ENCODE measurements at places on chromosomes 2 and 18. TPM values are rescaled to one million over a fixed set of nuclear protein-coding genes. Genes with fewer than 3 reads are reported as not detected.

- no peaks in the 10 kb centered on the region for H3K27me3 ChIP-seq
- peaks cover 36% of the 10 kb centered on the region for H3K4me1 ChIP-seq
- H3K4me3 ChIP-seq, result no peak overlapping the region
- peaks cover 23% of the 10 kb centered on the region for H3K36me3 ChIP-seq
Measured at GRCh38 chr2:39091543-39091942, 29.3 kb downstream of the SOS1 start.

DNA sequence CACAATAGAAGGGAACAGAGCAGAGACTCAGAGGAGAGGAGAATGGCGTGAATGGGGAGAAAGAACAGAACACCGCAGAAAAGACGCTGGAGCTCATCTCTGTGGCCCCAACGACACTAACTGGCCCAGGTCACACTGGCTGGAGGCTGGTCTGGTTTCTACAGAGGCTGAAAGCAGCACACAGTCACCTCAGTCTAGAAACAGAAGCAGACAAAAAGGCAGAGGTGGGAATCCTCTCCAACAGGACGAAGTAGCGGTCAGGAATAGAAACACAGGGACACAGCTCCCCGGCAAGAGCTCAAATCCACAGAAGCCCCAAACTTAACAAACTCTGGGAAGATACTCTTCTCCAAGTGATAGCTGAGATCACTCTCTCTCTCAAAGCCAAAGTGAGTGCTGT is 9.2 kb downstream of the SLC66A2 start:
- H3K4me3 ChIP-seq, result no peak overlapping the region
- no peak for DNase-seq
- H3K27me3 ChIP-seq, result no peaks in the 10 kb centered on the region
- peaks cover 31% of the 10 kb centered on the region for H3K36me3 ChIP-seq

DNA sequence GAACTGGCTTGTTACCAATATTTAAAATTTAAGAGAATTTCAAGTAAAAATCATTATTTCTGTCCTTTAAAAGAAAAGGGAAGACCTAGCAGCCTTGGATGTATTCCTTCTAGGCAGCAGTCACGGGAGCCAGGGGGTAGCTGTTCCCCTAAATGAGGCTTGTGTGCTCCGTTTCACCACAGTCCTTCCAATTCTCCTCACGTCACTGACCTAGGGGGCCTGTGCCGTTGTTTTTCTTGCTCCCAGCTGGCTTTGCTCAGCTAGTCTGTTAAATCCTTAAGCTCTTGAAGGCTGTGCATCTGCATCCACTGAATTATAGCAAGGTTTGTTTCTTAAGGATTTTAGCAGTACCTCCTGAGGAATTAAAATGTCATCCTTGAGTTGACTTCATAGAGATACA is 9.9 kb downstream of the KLHL23 start:
- H3K4me1 ChIP-seq, result no peaks in the 10 kb centered on the region
- H3K27me3 ChIP-seq, result no peaks in the 10 kb centered on the region
- no peak for DNase-seq
- no peak overlapping the region for H3K27ac ChIP-seq
- H3K4me3 ChIP-seq, result no peak overlapping the region

GRCh38 chr2:174763780-174764179 is 492 bp downstream of the CHRNA1 start:
- no peaks in the 10 kb centered on the region for H3K36me3 ChIP-seq
- no peak for DNase-seq
- no peak overlapping the region for H3K27ac ChIP-seq
- peaks cover 5% of the 10 kb centered on the region for H3K4me1 ChIP-seq
- H3K4me3 ChIP-seq, result no peak overlapping the region
- no peaks in the 10 kb centered on the region for H3K27me3 ChIP-seq

GRCh38 chr2:85245891-85246290 is 81.9 kb downstream of the TGOLN2 start:
- peaks cover 8% of the 10 kb centered on the region for H3K27me3 ChIP-seq
- H3K4me3 ChIP-seq, result no peak overlapping the region
- no peak overlapping the region for H3K27ac ChIP-seq
- H3K4me1 ChIP-seq, result peaks cover 5% of the 10 kb centered on the region

Gene APLF
- 2.5 TPM for total RNA-seq

- H3K27me3 ChIP-seq, result no peaks in the 10 kb centered on the region
- no peak overlapping the region for H3K27ac ChIP-seq
- H3K4me3 ChIP-seq, result no peak overlapping the region
- H3K36me3 ChIP-seq, result no peaks in the 10 kb centered on the region
Measured at GRCh38 chr2:3142210-3142609, 235.4 kb downstream of the EIPR1 start.

Gene ZNF385B
- total RNA-seq, result not detected

Gene FOXI3
- total RNA-seq, result not detected

Gene LRATD1
- total RNA-seq, result not detected

DNA sequence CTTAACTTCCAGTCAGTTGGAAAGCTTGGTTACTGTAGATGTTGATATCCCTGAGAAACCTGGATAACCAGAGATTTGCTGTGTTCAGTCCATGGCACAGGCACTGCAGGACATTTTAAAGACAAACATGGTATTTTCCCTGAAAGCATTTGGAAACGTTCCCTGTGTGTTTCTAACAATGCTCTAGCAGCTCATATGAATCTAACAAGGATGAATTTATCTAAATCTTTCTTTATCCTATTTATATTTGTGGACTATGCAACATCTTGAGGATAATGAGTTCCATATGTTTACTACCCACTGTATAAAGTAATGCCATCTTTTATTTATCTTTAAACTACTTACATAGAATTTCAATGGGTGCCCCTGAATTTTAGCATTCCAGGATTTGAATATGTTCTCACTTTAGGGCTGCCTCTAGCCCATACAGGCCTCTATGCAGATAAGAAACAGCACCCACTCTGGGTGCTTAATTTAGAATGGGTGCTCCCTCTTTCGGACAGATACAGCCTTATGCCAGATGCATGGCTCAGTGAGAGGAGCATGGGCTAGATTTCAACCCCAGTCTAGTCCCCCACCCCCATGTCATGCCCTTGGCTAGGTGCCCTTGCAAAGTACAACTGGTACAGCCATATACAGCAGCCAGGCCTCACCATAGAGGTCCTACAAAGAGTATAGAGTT is 50.6 kb upstream of the NEMP2 start:
- H3K4me1 ChIP-seq, result peaks cover 8% of the 10 kb centered on the region
- DNase-seq, result no peak
- H3K36me3 ChIP-seq, result no peaks in the 10 kb centered on the region
- H3K27ac ChIP-seq, result no peak overlapping the region
- H3K4me3 ChIP-seq, result no peak overlapping the region

Gene CCL20
- total RNA-seq, result 7.9 TPM

Gene SKA1
- 38.6 TPM for total RNA-seq

GRCh38 chr2:95300450-95300849 is 3.3 kb downstream of the KCNIP3 start:
- no peaks in the 10 kb centered on the region for H3K27me3 ChIP-seq
- no peak for DNase-seq
- no peaks in the 10 kb centered on the region for H3K36me3 ChIP-seq
- H3K4me1 ChIP-seq, result peaks cover 1% of the 10 kb centered on the region

Gene CRACDL
- total RNA-seq, result 0.59 TPM
